ENCODE measurements at places on chromosomes 7 and 10.
A peak's percentile ranks its signal among the peaks of the same experiment; 100 is the strongest.

DNA sequence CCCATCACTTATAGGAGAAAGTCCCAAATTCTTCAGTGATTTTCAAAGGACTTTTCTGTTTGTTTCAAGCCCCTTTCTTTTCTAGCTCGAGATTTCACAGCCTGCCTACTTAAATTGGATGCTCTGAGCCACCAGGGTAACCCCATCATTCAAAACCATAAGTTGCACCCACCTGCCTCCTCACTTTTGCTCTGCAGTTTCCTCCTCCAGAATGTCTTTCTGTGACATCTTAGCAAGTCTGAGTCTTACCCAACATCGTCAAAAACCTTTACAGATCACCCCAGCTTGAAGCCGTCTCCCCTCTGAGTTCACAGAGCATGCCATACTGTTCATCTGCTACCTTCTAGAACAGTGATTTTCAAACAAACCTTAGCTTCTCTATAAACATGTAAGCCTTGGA, 64.3 kb upstream of the CACNB2 start:
- no peak for DNase-seq

DNA sequence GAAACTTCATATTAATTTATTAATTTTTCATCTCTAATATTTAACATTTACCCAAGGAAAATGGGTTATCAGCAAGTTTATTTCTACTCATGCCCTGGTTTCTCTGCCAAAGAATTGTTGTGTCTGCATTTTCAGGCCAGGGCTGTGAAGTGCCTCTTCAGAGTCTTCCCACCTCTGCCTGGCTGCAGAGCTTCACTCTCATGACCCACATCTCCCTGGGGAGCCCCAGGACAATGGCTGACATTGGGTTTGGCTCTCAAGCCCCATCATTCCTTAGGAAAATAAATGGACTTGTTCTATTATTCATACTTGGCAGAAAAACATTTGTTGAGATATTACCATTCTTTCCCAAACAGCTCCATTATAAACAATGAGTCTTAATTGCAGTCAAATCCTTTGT, 30.3 kb downstream of the CACNA2D1 start:
- DNase-seq = peak; percentile 9

GRCh38 chr7:98211221-98211675, at the start of gene BHLHA15:
Gene BHLHA15, plus strand, starts transcription at chr7:98211439. Its CDS starts 871 bp downstream, at chr7:98212310.
- DNase-seq = peak; percentile 29

DNA sequence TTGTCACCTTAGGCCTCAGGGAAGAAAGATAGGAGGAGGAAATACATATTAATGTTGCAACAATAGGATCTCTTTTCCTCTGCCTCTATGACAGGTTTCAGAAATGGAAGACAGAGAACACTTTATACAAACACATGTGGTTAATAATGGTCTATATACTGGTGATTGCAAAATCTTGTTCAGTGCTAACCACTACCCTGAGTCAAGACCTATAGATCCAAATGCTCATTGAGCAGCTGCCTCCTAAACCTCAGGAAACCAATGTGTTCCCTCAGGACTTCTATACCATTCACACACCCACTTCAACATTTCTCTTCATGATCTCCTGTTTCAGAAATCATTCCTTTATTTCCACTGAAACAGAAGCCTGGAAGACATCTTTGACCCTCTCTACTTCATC, 32.5 kb upstream of the VWDE start:
- DNase-seq = no peak

- no peak for DNase-seq
Observed at GRCh38 chr10:21347043-21347784, 178.3 kb downstream of the SKIDA1 start.

DNA sequence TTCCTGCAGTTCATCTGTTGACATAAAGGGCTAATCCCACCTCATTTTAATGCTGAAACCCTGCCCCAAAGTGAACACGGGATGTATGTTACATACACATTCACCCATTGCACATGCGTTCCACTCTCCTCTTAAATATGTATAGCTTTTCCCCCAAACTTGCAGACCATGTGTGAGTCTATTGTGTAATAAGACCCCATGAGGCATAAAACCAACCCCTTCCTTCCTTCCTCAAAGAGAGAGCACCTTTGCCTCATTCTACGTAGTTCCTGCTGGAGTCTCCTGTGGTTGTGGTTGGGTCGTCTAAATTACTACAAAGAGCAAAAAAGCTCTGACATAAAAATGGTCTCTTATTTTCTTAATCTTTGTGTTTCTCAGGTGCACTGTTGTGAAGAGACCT, 345.7 kb upstream of the KLF6 start:
- DNase-seq = no peak

DNA sequence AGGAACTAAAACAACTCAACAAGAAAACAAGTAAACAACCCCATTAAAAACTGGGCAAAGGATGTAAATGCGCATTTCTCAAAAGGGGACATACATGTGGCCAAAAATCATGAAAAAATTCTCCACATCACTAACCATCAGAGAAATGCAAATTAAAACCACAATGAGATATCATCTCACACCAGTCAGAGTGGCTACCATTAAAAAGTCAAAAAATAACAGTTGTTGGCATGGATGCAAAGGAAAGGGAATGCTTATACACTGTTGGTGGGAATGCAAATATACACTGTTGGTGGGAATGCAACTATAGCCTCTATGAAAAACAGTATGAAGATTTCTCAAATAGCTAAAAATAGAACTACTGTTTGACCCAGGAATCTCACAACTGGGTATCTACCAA, 60.0 kb upstream of the LANCL2 start:
- no peak for DNase-seq

- DNase-seq = peak; percentile 26
Observed at GRCh38 chr10:79069325-79070080, 737 bp downstream of the ZMIZ1 start.

DNA sequence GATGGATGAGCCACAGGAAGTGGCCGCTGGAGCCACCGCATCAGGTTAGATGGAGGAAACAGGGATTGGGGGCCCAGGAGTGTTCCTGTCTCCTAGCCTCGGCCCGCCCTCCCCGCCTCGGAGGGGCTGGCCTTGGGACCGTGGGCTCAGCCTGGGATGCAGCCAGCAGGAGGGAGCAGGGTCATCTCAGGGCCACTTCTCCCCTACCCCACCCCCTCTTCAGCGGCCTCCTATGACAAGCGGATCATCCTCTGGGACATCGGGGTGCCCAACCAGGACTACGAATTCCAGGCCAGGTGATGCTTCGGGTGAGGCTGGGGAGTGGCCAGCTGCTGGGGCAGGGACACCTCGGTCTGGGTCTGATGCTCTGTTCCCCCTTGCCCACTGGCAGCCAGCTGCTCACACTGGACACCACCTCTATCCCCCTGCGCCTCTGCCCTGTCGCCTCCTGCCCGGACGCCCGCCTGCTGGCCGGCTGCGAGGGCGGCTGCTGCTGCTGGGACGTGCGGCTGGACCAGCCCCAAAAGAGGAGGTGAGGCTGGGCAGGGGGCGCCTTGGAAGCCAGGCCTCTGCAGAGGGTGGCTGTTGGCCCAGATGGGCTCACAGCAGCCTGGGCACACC, 4.7 kb downstream of the LRWD1 start:
- DNase-seq = no peak

DNA sequence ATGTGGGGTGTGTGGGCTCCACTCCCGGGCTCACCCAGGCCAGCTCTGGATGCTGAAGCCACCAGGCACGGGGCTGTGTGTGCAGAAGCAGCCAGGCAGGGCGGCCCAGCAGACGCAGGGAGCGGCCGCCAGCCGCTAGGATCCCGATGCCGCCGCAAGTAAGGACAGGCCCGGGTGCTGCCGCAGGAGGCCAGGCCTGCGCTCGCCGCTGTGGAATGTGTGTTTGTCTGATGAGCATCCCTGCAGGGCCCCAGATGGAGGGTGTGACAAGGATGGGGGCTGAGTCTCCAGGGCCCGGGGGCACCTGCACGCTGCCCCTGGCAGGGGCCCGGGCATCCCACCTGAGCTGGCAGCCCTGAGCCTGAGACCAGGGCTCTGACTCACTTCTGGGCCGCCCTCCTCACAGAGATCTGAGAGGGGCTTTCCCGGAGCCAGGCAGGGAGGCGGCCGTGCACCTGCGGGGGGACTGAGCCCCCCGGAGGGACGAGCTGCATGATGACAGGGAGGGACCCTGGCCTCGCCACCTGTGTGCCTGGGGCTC, 101.5 kb downstream of the FOXL3 start:
- DNase-seq = no peak

DNA sequence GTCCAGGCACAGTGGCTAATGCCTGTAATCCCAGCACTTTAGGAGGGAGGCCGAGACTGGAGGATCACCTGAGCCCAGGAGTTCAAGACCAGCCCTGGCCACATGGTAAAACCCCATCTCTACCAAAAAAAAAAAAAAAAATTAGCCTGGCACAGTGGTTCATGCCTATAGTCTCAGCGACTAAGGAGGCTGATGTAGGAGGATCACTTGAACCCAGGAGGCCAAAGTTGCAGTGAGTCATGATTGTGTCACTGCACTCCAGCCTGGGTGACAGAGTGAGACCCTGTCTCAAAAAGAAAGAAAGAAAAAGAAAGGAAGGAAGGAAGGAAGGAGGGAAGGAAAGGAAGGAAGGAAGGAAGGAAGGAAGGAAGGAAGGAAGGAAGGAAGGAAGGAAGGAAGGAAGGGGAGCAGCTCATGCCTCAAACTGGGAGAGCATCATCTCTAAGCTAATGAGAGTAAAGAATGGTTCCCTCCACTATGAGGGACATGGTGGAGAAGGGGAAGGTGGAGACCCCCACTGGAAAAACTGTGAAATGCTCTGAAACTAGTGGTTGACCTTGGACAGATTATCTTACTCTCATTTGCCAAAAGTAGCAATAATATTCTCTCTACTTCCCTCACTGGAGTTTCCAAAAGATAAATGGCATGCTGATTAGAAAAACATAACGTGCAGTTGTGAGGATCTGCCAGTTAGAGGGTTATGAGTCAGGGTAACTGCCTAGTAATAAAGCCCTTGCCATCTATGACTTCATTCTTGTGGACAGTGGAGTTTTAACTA, 16.8 kb downstream of the GIMAP5 start:
- no peak for DNase-seq

DNA sequence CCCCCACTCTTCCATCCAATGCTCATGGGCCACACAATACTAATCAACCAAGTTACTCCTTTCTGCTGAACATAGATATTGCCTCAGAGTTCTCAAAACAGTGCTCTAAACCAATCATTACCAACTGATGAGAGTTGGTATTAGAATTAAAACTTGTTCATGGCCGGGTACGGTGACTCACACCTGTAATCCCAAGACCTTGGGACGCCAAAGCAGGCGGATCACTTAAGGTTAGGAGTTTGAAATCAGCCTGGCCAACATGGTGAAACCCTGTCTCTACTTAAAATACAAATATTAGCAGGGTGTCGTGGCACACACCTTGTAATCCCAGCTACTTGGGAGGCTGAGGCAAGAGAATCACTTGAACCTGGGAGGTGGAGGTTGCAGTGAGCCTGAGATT, 8.2 kb downstream of the TM9SF3 start:
- no peak for DNase-seq

DNA sequence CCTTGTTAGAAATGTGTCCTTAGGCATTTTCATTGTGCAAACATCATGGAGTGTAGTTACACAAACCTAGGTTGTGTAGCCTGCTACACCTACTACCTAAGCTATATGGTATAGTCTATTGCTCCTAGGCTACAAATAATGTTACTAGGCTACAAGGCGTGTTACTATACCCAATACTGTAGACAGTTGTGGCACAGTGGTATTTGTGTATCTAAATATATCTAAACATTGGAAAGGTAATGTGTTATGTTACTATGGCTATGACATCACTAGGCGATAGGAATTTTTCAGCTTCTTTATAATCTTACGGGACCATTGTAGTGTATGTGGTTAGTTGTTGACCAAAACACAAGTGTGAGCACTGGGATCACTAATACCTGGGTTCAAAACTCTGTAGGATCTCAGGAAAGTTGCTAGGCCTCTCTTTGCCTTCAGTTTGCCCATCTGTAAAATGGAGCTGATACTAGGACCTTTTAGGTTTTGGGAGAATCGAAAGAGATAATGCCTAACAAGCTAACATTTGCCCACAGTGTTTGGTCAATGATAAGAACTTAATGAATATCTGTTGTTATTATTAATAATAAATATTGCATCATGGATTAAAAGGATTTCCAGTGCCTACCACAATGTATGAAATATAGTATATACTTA, 2.7 kb downstream of the BICC1 start:
- no peak for DNase-seq

DNA sequence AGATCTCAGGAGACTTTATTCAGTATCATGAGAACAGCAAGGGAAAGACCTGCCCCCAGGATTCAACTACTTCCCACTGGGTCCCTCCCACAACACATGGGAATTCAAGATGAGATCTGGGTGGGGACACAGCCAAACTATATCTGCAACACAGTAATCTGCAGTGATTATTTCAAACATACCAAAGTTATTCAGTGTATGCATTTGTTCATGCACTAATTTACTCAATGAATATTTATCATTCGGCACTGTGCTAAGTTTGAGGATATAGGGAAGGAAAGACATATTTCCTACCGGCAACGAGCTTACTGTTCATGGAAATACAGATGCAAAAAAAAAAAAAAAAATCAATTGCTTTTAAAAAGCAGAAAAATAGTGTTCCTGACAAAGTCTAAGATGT, 91.6 kb upstream of the IMMP2L start:
- DNase-seq = no peak

DNA sequence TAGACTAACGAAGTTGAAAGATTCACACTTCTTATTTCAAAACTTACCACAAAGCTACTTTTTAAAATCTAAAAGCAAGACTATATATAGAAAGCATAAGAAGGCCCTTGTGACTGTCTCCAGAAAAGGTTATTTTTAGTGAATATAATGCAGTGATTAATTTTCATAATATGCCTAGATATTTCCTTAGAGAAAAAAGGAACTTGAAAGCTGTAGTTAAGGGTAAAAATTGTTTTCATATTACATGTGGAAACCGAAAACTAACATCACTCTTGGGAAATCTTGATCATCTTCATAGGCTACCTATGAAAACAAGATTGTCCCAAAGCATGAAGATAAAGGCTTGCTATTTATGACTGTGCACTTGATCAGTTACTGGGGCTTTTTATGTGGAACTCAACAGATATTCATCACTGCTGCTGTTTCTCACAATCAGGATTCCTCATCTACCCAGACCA, 223.2 kb downstream of the SH2D4B start:
- DNase-seq = no peak

- DNase-seq = peak; percentile 25
Observed at GRCh38 chr10:71854031-71854430, 3.0 kb upstream of the PSAP start.

DNA sequence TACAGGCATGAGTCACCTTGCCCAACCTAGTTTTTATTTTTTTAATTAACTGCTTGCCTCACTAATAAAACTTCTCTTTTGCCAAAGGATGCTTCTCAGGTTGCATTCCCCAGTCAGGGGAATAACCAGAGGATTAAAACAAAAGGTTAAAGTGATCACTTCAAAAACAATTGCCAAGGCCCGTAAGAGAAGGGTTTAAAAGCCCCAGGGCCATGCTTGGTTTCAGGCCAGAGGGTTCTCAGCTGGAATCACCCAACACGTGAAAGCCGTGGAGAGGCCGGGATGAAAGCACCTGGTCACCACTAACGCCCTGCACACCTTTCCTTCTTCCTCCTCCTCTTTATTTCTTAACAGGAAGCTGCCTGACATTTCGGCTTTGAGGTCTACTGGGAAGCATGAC, 587.5 kb downstream of the PTPRN2 start:
- DNase-seq = no peak
